H4 (cell line): ENCODE measurements at places on chromosomes 12 and 14. TPM values are rescaled to one million over a fixed set of nuclear protein-coding genes. Genes with fewer than 3 reads are reported as not detected.

PMEL gene
- 0.43 and 0.87 TPM in 2 replicates for total RNA-seq

ALDH1L2 gene
- total RNA-seq, result 2.6 and 9.6 TPM in 2 replicates

AHSA1 gene
- 224 and 235 TPM in 2 replicates for total RNA-seq

PLEKHG7 gene
- total RNA-seq, result not detected in 2 replicates

SMIM41 gene
- total RNA-seq, result not detected in 2 replicates

KTN1 gene
- total RNA-seq, result 75.7 and 77.4 TPM in 2 replicates

LPCAT3 gene
- 85.6 and 97.8 TPM in 2 replicates for total RNA-seq

PIGH gene
- 27.5 and 31.5 TPM in 2 replicates for total RNA-seq

PTHLH gene
- 1.1 and 2.0 TPM in 2 replicates for total RNA-seq

DACT1 gene
- 10.1 and 11.7 TPM in 2 replicates for total RNA-seq

HELB gene
- 0.76 and 1.9 TPM in 2 replicates for total RNA-seq

KRT75 gene
- 0.12 TPM in 1 of 2 replicates, not detected in the other for total RNA-seq

RPL36AL gene
- 316 and 358 TPM in 2 replicates for total RNA-seq

C12orf54 gene
- total RNA-seq, result not detected in 2 replicates

SDR9C7 gene
- total RNA-seq, result 0.14 TPM in 1 of 2 replicates, not detected in the other

SLC38A4 gene
- total RNA-seq, result 0.74 and 1.1 TPM in 2 replicates

BDKRB1 gene
- total RNA-seq, result 0.19 and 0.41 TPM in 2 replicates

PLCZ1 gene
- total RNA-seq, result not detected in 2 replicates

TSPAN9 gene
- 12.7 and 15.8 TPM in 2 replicates for total RNA-seq

VDR gene
- total RNA-seq, result 5.6 and 7.3 TPM in 2 replicates

TMEM229B gene
- 4.9 and 5.7 TPM in 2 replicates for total RNA-seq

WNT1 gene
- not detected in 2 replicates for total RNA-seq

ALKBH2 gene
- total RNA-seq, result 18.1 and 19.5 TPM in 2 replicates

NCAPD2 gene
- total RNA-seq, result 126 and 187 TPM in 2 replicates

SIX4 gene
- total RNA-seq, result 8.3 and 12.6 TPM in 2 replicates

VRTN gene
- not detected in 2 replicates for total RNA-seq

FAM181A gene
- total RNA-seq, result not detected in 2 replicates

PRH2 gene
- not detected in 2 replicates for total RNA-seq

RTL1 gene
- 0.58 TPM in 1 of 2 replicates, not detected in the other for total RNA-seq

RPL10L gene
- not detected in 2 replicates for total RNA-seq

KRT8 gene
- 20.7 and 27.7 TPM in 2 replicates for total RNA-seq

HOXC13 gene
- 2.0 and 4.4 TPM in 2 replicates for total RNA-seq

BCL11B gene
- total RNA-seq, result 0.90 and 1.4 TPM in 2 replicates

NTS gene
- 0.08 TPM in 1 of 2 replicates, not detected in the other for total RNA-seq
